ENCODE measurements at places on chromosomes 5 and 9.

GRCh38 chr5:140967226-140967893 lies 1.1 kb downstream of the PCDHAC2 start:
- no peak for DNase-seq

DNA sequence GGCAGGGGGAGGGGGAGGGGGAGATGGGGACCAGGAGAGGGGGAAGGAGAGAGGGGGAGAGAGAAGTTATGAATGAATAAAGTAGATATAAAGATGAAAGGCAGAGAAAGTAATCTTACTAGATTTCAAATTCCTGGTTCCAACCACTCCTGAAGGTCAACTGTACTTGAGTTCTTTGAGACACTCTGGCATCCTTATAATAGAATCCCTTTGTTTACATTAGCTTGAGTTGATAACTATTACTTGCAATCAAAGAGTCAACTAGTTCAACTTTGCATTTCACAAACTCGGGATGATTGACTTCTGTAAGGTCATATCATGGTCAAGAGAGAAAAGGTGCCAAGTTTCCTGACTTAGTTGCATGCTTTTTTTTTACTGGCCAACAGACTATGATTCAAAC lies 42.2 kb downstream of the BAAT start:
- DNase-seq, result no peak

DNA sequence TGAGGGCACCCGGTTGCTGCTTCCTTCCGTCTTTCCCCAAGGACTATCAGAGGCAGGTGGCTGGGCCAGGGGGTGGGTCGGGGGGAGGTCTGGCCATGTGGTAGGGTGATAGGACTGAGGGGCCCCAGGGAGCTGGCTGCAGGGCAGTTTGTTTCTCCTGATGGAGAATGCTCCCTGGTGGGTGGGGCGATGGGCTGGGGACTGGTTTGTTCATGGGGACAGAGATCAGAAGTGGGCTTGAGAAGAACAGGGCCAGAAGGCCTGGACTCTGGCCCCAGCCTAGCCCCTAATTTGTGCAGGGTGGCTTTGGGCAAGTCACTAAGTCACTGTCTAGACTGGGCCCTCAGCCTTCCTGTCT lies 117.4 kb downstream of the RGS3 start:
- DNase-seq, result no peak

- no peak for DNase-seq
Observed at GRCh38 chr5:80867233-80867632, 92.9 kb upstream of the RASGRF2 start.

- DNase-seq, result no peak
Observed at GRCh38 chr5:142013734-142014521, 1.1 kb upstream of the GNPDA1 start.

DNA sequence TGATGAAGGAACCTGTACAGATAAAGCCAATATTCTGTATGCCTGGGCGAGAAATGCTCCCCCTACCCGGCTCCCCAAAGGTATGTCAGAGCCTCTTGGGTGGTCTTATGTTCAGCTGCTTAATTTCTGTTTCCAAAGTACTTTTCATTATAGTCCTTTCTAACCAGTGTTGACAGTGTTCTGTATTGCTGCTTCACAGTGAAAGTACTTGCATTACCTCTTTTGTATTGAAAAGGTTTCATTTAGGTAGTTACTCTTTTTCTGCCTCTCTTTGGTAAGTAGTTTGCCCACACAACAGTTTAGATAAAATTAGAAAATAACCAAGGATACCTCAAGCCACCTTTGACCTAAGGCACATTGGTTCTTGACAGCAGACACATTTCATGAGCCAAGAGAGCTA lies 169.9 kb downstream of the PAM start:
- no peak for DNase-seq

GRCh38 chr5:68225911-68226545 lies 10.5 kb downstream of the PIK3R1 start:
- no peak for DNase-seq

DNA sequence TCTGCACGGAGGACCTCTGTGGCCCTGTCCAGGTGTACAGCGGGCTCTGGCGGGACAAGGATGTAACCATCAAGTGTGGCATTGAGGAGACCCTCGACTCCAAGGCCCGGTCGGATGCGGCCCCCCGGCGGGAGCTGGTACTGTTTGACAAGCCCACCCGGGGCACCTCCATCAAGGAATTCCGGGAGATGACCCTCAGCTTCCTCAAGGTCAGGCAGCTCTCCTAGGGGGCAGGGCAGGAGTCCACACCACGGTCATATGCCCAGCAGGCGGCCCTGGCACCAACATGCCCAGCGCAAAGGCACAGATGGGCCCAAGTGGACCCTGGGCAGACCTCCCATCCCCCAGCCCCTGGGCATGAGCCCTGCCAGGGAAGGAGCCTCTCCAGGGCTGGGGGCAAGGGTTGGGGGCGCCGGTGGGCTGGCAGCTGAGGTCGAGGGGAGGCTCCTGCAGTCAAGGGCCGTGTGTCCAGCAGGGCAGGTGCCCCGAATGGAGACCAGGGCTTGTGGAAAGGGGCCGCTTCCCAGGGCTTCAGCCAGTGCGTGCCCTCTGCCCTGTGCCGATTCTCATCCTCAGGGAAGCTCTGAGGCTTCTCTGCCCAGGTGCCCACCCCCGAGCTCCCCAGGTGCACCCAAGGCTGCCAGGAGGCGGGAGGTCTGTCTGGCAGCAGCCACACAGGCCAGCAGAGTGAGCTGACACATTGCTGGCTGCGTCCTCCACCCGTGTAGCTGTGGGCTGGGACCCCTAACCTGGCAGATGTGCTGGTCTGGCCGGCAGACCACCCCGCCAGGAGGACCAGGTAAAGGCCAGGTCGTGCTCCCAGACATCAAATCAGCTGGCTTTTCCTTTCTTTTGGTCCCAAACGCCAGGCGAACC lies 10.0 kb downstream of the DIPK1B start:
- no peak for DNase-seq

DNA sequence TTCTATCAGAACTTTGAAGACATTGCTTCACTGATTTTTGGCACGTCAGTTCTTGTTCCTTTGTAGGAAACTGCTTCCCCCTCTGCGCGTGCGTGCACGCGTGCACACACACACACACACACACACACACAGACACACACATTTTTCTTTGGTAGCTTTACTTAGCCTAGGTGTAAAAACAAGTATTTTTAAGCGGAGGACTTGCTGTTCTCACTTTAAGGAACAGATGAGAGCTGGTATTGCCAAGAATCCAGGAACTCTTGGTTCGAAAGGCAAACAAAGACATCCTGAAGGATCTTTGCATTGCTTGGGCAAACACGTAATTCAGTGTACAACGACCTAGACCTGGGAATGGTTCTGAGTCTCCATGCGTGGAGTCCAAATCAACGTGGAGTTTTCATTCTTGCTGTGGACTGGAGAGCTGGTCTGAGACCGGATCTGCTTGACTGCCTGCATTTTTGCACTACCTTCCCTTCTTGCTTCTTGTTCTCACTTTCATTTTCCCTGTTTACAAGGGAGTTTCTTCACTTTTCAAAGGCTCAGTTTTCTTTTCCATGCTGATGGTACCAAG lies 8.2 kb downstream of the TMEM268 start:
- no peak for DNase-seq

GRCh38 chr9:24961762-24962161 lies 416.1 kb upstream of the IZUMO3 start:
- DNase-seq, result no peak

- DNase-seq, result no peak
Observed at GRCh38 chr9:6681957-6682501, 36.5 kb upstream of the GLDC start.

DNA sequence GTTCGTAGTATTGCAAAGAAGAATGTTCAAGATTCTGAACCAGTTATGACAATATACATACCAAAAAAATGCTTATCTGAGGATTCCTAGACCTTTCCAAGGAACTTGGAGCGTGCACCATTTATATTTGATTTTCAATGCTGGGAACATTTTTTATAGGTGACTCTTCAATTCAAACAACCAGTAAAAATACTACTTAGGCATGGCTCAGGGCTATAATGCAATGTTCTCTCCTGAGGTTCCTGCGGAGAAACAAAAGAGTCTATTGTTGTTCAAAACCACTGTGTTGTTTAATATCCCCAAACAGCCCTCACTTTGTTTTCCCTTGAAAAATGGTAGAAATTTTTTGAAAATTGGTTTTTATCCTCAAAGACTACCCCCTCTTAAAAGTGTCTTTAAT lies 335.7 kb upstream of the IZUMO3 start:
- peak; percentile 5 for DNase-seq
